Small intestine (tissue), 16 donors: ENCODE measurements at places on chromosomes 5 and 9. TPM values are rescaled to one million over a fixed set of nuclear protein-coding genes. Genes with fewer than 3 reads are reported as not detected.

Gene TYRP1
- 2.5 TPM for polyA plus RNA-seq

Gene SPATA31A1
- polyA plus RNA-seq = not detected

Gene RNF183
- polyA plus RNA-seq = 1.7 TPM

Gene PNPLA7
- 2.9 TPM for polyA plus RNA-seq

Gene CRHBP
- 1.1 TPM for polyA plus RNA-seq

Gene CTNND2
- not detected for polyA plus RNA-seq

Gene SPINK5
- 0.53 TPM for polyA plus RNA-seq

Gene SPAG8
- not detected for polyA plus RNA-seq

GRCh38 chr5:59128646-59129290 lies 545.9 kb downstream of the RAB3C start:
- no peak for DNase-seq
- no peak overlapping the region for H3K27ac ChIP-seq
- H3K4me1 ChIP-seq = peaks cover 11% of the 10 kb centered on the region
- no peak overlapping the region for H3K4me3 ChIP-seq

- H3K4me3 ChIP-seq = no peak overlapping the region
- no peaks in the 10 kb centered on the region for H3K36me3 ChIP-seq
- H3K27me3 ChIP-seq = peaks cover 13% of the 10 kb centered on the region
These were observed 229.4 kb downstream of the FSTL4 start for GRCh38 chr5:133382661-133383579.

- no peaks in the 10 kb centered on the region for H3K27me3 ChIP-seq
- no peak overlapping the region for H3K27ac ChIP-seq
- DNase-seq = no peak
These were observed 400.7 kb downstream of the PSAT1 start for GRCh38 chr9:78697618-78698017.

GRCh38 chr9:89527084-89527483 lies 29.2 kb upstream of the SEMA4D start:
- no peak overlapping the region for H3K4me3 ChIP-seq
- DNase-seq = peak; percentile 11
- H3K4me1 ChIP-seq = peaks cover 8% of the 10 kb centered on the region
- no peak overlapping the region for H3K27ac ChIP-seq
- H3K27me3 ChIP-seq = no peaks in the 10 kb centered on the region
- no peaks in the 10 kb centered on the region for H3K36me3 ChIP-seq

- no peaks in the 10 kb centered on the region for H3K4me1 ChIP-seq
- no peak for DNase-seq
- no peaks in the 10 kb centered on the region for H3K36me3 ChIP-seq
- H3K27ac ChIP-seq = no peak overlapping the region
- H3K27me3 ChIP-seq = no peaks in the 10 kb centered on the region
These were observed 266.6 kb downstream of the CD180 start for GRCh38 chr5:66929995-66930394.

DNA sequence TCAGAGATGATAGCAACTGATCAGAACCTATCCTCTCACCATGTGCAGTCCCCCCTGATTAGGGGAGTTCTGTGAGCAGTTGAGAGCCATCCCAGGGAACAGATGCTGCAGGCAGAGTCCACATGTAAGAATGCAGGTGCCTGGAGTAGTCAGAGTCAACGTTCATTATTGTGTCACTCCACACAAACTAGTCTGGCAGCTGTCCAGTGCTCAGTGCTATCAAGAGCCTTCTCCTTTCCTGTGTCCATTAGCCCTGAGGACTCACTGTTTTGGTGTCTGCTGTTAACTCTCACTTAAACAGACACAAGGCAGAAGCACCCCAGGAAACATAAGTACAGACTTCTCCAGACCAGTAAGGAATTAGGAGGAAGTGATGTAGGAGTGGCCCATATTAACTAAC lies 2.5 kb downstream of the SH3TC2 start:
- H3K27me3 ChIP-seq = no peaks in the 10 kb centered on the region
- H3K4me3 ChIP-seq = no peak overlapping the region
- no peaks in the 10 kb centered on the region for H3K36me3 ChIP-seq
- peak; percentile 48 for DNase-seq
- no peak overlapping the region for H3K27ac ChIP-seq
- peaks cover 5% of the 10 kb centered on the region for H3K4me1 ChIP-seq

- H3K27ac ChIP-seq = no peak overlapping the region
- H3K4me1 ChIP-seq = no peaks in the 10 kb centered on the region
These were observed 83.2 kb upstream of the DMRTA1 start for GRCh38 chr9:22363421-22363887.

GRCh38 chr5:141657937-141658545 lies 6.8 kb upstream of the FCHSD1 start:
- peaks cover 48% of the 10 kb centered on the region for H3K36me3 ChIP-seq
- no peak overlapping the region for H3K4me3 ChIP-seq
- H3K4me1 ChIP-seq = no peaks in the 10 kb centered on the region
- DNase-seq = no peak

- no peak overlapping the region for H3K4me3 ChIP-seq
- H3K27me3 ChIP-seq = no peaks in the 10 kb centered on the region
- H3K4me1 ChIP-seq = peaks cover 7% of the 10 kb centered on the region
- H3K36me3 ChIP-seq = no peaks in the 10 kb centered on the region
- no peak for DNase-seq
These were observed 5.2 kb downstream of the NIPBL start for GRCh38 chr5:36881807-36882206.

GRCh38 chr5:24773261-24773660 lies 128.5 kb upstream of the CDH10 start:
- no peak overlapping the region for H3K27ac ChIP-seq
- H3K27me3 ChIP-seq = no peaks in the 10 kb centered on the region
- H3K4me3 ChIP-seq = no peak overlapping the region
- DNase-seq = no peak

GRCh38 chr9:4887556-4887955 lies 94.8 kb downstream of the RCL1 start:
- H3K27ac ChIP-seq = no peak overlapping the region
- H3K4me3 ChIP-seq = no peak overlapping the region
- no peaks in the 10 kb centered on the region for H3K27me3 ChIP-seq
- DNase-seq = no peak
- H3K4me1 ChIP-seq = no peaks in the 10 kb centered on the region

DNA sequence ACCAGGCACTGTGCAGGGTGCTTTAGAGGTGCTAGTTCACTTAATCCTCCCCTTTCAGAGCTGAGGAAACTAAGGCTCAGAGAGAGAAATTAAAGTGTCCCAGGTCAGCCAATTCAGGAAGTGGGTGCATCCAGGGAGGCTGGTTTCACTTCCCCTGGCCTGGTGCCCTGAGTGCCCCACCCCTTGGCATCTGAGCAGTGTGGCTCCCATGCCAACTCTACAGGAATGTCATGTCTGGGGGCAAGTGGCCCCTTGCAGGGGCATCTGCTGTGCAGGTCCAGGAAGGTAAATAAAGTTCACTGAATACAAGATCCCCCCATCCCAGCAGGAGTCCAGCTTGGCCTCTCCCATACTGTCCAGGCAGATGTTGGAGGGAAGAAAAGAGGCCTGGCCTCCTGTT lies 4.4 kb upstream of the N4BP3 start:
- H3K27me3 ChIP-seq = peaks cover 13% of the 10 kb centered on the region
- H3K4me3 ChIP-seq = no peak overlapping the region
- no peak overlapping the region for H3K27ac ChIP-seq
- no peaks in the 10 kb centered on the region for H3K4me1 ChIP-seq

- no peak overlapping the region for H3K4me3 ChIP-seq
- no peaks in the 10 kb centered on the region for H3K36me3 ChIP-seq
- no peaks in the 10 kb centered on the region for H3K4me1 ChIP-seq
- no peak overlapping the region for H3K27ac ChIP-seq
These were observed 48.0 kb downstream of the SARDH start for GRCh38 chr9:133690081-133690561.

DNA sequence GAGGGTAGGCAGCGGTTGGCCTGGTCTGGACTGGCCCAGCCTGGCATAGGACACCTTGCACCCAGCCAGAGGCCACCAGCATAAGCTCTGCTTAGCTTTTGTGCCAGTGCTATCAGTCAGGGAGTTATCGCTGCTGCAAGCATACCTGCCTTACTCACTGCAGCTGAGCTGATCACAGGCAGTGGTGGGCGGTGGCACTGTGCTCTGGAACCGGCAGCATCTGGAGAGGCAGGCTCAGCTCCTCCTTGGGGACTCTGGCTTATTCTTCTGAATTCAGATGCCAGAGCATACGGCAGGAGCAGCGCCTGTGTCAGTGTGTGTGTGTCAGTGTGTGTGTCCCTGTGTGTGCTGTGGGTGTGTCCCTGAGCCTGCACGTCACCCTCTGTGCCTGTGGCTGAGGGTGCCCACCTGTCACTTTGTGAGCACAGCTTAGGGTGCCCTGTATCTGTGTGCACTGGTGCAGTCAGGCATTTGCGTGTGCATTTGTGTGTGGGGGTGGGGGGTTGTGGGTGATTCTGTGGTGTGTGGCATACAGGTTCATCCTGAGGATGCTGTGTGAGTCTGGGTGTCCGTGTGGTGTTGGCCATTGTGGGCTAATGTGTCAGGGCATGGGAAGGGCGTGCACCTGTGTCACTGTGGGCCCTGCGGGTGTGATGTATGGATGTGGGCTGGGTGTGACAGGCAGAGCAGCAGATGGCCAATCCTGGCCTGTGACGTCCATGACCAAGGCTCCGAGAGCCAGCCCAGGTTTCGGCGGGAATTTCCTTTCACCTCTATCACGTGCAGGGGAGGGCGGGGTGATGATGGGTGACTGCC lies 23.5 kb downstream of the LMX1B start:
- H3K27ac ChIP-seq = no peak overlapping the region
- no peak overlapping the region for H3K4me3 ChIP-seq
- DNase-seq = no peak
- no peaks in the 10 kb centered on the region for H3K36me3 ChIP-seq
- H3K27me3 ChIP-seq = peaks cover 93% of the 10 kb centered on the region
- no peaks in the 10 kb centered on the region for H3K4me1 ChIP-seq

DNA sequence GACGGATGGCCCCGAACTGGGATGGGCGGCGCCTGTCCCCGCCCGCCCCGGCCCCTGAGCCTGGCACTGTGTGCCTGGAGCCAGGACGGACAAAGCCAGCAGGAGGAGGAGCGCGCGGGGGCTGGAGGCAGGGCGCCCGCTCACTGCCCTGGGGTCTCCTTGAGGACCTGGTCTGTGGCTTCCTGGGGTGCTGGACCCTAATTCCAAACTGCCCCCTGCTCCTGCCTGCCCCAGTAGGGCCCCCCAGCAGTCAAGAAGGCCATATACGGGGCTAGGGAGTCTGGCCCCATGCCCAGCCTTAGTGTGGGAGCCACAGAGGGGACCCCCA lies 29.2 kb upstream of the RXRA start:
- H3K36me3 ChIP-seq = no peaks in the 10 kb centered on the region
- H3K27me3 ChIP-seq = no peaks in the 10 kb centered on the region
- no peak overlapping the region for H3K4me3 ChIP-seq
- H3K27ac ChIP-seq = no peak overlapping the region
- no peak for DNase-seq
- H3K4me1 ChIP-seq = no peaks in the 10 kb centered on the region

DNA sequence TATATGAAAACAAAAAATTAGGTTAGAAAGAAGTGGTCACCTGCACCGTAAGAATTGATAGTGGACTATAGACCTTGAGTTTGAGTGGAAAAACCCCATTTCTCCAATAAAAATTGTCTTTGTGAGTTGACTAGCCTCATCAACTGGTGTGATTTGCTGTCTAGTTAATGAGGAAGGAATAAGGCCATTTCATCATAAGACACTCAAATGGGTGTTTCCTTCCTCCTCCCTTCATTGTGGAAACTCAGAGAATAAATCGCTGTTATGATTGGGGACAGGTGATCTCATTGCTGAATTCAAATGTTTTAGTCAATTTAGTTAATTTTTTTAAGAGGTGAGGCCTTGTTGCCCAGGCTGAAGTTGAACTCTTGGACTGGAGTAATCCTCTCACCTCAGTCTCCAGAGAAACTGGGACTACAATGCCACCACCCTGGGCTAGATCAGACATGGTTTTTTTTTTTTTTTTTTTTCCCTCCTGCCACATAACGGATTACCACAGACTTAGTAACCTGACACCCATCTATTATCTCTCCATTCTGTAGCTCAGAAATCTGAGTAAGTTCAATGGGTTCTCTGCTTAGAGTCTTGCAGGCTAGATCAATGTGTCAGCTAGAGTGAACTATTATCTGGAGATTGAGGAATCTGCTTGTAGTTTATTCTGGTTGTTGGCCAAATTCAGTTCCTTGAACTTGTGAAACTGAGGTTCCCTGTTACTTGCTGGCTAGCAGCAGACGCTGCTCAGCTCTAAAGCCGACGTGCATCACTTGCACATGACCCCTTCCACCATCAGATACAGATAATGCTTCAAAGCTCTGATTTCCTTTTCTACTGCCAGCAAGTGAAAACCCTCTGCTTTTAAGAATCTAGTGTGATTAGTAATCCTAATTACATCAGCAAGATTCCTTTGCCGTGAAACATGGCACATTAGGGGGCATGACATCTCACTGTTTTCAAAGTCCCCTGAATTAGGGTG lies 663.8 kb upstream of the CDH9 start:
- no peak overlapping the region for H3K4me3 ChIP-seq
- no peaks in the 10 kb centered on the region for H3K27me3 ChIP-seq
- H3K36me3 ChIP-seq = no peaks in the 10 kb centered on the region
- DNase-seq = no peak

DNA sequence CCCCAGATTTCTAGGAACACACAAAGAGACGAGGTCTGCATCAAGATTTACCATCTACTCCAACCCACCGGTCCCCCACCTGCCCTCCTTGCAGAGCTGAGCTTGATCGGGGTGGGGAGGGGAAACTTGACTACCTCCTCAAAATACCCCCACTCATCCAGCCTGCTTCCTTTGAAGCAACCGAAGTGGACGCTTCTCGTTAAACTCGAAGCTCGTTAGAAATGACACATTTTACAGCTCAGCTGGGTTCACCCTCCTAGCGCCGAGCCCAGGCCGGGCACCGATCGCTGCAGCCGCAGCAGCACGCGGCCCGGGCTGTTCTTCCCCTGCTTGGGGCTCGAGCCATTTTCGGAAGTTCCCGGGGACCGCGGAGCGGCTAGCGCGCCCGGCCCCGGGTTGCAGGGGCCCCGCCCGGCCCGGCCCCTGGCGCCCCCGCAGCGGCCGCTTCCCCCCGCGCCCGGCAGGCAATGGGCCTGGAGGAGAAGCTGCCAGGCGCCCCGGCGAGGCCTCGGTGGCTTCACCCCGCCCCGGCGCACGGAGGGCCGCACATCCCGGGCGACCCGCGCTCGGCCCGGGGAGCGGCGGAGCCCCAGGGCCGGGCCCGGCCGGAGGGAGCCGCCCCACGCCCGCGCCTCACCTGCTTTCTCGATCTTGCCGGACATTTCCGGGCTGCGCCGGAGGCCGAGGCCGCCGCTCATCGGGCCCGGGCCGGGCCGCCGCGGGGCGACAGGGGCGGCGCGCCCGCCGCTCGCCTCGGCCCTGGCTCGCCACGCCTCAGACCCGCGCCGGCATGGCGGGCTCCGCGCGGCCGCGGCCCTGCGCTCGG lies 530 bp downstream of the RAPGEF1 start:
- DNase-seq = peak; percentile 32
- H3K4me1 ChIP-seq = peaks cover 30% of the 10 kb centered on the region
- no peaks in the 10 kb centered on the region for H3K27me3 ChIP-seq
- H3K36me3 ChIP-seq = no peaks in the 10 kb centered on the region
- H3K4me3 ChIP-seq = peak overlapping the region; percentile 82

GRCh38 chr5:139985733-139986132 lies 57.4 kb downstream of the NRG2 start:
- H3K36me3 ChIP-seq = no peaks in the 10 kb centered on the region
- H3K4me1 ChIP-seq = no peaks in the 10 kb centered on the region
- peaks cover 2% of the 10 kb centered on the region for H3K27me3 ChIP-seq
- no peak for DNase-seq
- H3K27ac ChIP-seq = no peak overlapping the region
